ENCODE measurements at places on chromosomes 13 and 19. TPM values are rescaled to one million over a fixed set of nuclear protein-coding genes. Genes with fewer than 3 reads are reported as not detected.

DNA sequence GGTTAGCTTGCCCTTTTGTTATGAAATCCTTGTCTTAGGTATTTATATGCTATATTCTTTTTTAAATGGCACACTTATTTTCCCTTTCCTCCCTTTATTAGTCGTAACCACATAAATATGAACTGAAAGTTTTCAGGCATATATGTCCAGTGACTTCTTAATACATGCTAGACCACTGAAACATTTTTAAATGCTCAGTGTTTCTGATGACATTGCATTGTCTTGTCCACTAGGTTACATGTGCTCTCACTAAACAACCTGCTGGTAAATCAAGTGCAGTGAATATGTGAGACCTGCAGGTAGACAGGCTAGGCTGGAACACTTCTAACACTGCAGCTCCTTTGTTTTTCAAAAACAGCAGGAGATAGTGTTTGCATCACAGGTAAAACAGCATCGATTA, 332.6 kb upstream of the DACH1 start:
- no peak for DNase-seq

DNA sequence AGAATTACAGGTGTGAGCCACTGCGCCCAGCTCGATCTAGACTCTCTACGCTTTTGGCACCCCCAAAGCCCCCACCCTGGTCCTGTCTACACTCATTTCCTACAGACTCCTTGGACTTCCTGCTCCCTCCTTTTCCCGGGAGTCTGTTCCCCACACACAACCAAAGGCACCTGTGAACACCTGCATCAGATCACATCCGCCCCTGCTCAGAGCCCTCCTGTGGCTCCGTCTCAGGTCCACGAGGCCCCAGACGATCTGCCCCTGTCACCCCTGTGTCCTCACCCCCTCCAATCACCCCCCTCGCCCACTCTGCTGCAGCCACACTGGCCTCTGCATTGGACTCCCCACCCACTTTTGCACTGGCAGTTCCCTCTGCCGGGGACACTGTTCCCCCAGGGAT, 12.4 kb upstream of the PAK4 start:
- DNase-seq = no peak

The SOX1 gene
- not detected for total RNA-seq

- DNase-seq = peak; percentile 72
Observed at GRCh38 chr19:12838182-12838885, at the start of gene MAST1. Gene MAST1, plus strand, starts transcription at chr19:12838515. Its CDS starts 58 bp downstream, at chr19:12838573.

DNA sequence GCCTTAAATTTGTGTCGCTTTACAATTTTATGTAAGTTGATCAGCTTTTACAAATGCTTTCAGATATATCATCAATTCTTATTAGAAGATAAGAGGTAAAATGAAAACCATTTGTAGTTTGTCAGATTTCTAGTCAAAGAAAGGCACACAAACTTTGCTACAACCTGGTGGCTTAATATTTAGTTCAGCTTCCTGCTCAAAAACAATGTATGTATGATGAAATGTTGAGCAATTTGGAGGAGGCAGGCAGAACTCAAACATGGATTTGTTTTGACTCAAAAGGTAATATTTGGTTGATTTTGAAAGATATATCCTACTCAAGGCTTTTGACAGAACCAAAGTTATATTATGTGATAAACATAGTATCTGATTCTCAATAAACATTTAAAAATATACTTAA, 24.2 kb downstream of the NEK5 start:
- DNase-seq = no peak

GRCh38 chr19:982567-983170, 1.5 kb upstream of the WDR18 start:
- DNase-seq = peak; percentile 87

The LRRC4B gene
- total RNA-seq = not detected

DNA sequence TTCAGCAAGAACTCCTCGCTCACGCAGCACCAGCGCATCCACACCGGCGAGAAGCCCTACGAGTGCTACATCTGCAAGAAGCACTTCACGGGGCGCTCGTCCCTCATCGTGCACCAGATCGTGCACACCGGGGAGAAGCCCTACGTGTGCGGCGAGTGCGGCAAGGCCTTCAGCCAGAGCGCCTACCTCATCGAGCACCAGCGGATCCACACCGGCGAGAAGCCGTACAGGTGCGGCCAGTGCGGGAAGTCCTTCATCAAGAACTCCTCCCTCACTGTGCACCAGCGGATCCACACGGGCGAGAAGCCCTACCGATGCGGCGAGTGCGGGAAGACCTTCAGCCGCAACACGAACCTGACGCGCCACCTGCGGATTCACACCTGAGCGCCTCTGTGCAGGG, 20.6 kb upstream of the SMIM17 start:
- no peak for DNase-seq

- no peak for DNase-seq
Observed at GRCh38 chr19:29559743-29560142, 33.9 kb downstream of the VSTM2B start.

The TSHZ3 gene
- total RNA-seq = 0.06 TPM

DNA sequence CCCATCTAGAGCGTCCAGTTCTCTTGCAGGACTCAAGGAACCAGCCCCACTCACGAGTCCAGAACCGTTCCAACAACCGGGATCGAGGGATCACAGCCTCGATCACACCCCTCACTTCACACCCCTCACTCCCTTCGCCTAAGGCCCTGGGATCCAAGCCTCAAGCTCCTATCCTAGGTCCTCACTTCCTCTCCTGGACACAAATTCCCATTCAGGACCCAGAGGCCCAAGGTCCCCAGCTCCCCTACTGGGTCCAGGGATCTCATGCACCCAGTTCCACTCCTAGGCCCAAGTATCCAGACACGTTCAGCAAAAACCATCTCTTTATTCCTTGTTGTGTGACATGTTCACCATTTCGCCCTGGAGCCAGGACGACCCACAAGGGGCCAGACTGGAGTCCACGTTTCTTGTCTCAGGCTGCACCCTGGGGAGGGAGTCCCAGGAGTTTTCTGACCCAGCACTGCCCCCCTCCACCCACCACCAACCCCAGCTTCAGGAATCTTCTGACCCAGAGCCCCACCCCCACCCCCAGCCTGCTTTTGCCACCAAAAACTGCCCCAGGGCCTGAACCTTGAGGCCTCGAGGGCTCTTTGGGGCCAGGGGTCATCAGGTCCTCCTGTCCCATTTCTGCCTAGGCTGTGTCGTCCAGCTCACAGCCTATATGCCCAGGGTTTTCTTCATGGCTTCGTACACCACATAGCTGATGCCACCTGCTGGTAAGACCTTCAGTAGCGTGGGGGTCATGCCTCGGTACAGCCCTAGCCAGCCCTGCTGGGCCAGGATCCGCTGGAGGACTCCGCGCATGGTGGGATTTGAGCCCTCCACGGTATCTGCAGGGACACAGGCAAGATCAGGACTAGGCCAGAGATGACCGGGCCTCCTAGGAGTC, 1.4 kb upstream of the KHSRP start:
- no peak for DNase-seq

DNA sequence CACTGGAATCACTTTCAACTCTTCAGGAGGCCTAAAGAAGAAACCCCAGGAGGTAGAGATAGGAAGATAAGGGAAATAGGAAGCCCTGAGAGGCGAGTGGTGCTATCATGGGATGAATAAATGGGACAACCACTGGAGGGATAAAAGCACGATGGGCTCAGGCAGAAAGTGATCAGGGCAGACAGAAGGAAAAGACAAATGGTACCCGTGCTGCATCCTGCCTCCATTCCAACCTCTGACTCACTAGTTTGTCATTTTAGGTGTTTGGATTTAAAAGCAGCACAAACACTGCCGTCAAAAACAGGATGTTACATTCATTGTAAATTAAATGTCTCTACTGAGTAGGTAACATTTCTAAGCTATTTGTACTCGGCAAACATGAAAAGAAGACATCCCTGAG, 314.3 kb upstream of the HTR2A start:
- DNase-seq = no peak

The ZNF154 gene
- 6.3 TPM for total RNA-seq

Data from activated naive CD8-positive, alpha-beta T cell treated with anti-CD3 and anti-CD28 coated beads for 36 hours (primary cell).